ENCODE measurements at places on chromosomes 4 and X.

GRCh38 chr4:156790866-156791265 is 180.7 kb downstream of the PDGFC start:
- no peak for DNase-seq

DNA sequence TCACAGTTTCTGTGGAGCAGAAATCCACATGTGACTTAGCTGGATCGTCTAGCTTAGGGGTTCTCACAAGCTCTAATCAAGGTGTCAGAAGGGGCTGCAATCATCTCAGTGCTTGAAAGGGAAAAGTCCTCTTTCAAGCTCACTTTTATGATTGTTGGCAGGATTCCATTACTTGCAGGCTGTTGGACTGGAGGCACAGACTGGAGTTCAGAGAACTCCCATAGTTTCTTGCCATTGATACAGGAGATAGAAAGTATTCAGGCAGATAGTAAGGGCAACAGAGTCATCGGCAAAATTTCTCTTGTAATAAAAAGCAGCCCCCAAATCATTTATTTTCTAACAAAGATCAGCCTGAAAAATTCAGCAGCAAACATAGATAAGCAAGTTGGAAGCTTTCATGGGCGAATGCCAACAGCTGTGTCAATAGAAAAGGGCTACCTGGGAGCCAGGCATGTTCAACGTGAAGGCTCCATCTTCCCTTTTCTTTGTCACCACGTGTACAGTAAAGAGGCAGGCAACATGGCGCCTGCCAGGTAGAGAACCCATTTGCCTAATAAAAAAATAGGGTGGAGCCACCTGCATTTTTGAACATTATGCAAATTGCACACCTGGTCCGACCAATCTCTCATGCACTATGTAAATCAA is 64.4 kb downstream of the CXCL13 start:
- no peak for DNase-seq

- no peak for DNase-seq
Observed at GRCh38 chrX:103439161-103439560, 62.8 kb downstream of the BEX3 start.

DNA sequence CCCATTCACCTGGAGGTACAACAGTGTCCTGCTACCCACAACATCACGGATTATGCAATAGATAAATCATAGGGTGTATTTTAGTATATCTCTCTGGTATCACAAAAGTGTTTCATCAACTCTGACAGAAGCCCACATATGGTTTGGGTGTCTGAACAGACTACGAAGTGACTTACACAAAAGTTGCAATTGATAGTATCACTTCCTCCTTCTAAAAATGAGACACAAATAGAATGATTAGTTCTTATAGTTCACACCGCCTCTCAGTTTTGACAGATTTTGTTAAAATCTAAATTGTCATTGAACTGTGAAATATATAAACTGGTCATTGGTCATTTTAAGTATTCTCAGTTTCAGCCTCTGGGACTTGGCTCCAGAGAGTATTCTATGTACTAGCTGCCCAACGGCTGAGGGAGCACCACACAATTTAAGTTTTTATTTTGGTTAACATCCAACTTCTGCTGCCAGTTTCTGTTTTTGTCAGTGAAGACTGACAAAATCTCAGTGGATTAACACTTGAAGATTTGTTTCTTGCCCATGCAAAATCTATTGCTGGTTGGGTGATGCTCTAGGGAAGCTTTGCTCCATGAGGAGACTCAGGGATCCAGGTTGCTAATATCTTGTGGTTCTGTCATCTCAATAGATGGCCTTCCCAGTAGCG is 113.8 kb upstream of the PUDP start:
- DNase-seq = no peak

- no peak for DNase-seq
Observed at GRCh38 chrX:24293412-24293811, 20.5 kb downstream of the SUPT20HL2 start.

GRCh38 chr4:3700736-3701135 is 65.4 kb upstream of the ADRA2C start:
- DNase-seq = no peak

DNA sequence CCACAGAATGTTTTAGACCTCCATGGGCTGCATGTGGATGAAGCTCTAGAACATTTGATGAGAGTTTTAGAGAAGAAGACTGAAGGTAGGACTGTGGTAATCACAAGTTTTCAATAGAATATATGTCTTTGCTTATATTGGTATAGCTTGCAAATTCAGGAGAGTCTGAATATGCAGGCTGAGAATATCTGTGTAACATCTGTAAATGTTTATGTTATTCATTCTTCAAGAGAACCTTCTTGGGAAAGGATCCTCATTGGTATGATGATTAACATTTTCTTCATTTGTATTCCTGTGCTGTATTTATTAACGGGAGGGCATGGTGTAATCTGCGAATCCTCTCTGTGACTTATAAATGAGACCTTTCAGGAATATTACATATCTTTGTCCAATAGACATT is 52.1 kb upstream of the RHOH start:
- no peak for DNase-seq

DNA sequence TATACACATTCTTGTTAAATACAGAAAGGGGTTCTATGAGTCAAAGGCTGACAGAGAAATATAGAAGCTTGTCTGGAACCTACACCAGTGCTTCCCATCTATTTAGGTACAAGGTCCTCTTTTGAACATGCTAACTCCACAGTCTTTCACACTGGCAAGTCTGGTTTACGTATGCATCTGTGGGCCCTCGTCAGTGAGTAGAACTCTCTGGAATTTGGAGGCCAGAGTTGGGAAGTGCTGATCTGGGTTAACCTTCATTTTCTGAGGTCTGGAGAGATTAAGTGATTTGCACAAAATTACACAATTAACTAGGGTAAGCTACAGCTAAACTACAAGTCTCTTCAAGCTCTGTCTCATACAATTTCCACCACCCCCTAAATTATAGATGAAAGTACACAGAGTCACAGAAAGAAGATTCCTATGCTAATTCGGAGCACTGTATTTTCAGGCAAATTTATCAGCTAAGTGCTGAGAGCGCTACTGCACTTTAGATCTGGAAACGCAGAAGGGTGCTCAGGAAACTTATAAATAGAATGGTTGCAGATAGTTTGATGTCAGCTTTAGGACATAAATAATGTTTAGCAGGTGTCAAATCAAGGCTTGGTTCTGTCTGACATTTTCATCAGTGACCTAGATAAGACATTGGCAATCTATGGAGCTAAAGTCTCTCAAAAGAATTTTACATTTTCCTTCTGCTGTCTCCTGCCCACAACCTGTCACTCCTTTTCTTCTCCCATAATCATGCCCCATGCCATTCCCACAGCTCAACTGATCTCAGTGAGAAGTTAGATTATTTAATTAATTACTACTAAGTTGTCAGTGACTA is 43.0 kb upstream of the PDLIM5 start:
- DNase-seq = no peak

GRCh38 chr4:174764105-174764729 is 64.8 kb downstream of the GLRA3 start:
- peak; percentile 8 for DNase-seq

- DNase-seq = no peak
Observed at GRCh38 chrX:23908219-23909004, 606 bp downstream of the CXorf58 start.

DNA sequence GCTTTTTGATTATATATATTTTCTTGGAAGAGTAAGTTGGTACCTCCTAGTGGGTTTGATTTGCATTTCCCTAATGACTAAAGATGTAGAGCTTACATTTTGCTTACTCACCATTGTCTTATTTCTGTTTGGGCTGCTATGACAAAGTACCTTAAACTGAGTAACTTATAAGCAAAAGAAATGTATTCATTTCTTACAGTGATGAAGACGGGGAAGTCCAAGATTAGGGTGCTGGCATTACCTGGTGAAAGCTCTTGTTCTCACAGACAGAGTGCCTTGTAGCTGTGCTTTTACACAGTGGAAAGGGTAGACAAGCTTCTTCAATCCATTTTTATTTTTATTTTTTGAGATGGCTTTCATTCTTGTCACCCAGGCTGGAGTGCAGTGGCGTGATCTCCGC is 229.2 kb upstream of the AGA start:
- DNase-seq = no peak

DNA sequence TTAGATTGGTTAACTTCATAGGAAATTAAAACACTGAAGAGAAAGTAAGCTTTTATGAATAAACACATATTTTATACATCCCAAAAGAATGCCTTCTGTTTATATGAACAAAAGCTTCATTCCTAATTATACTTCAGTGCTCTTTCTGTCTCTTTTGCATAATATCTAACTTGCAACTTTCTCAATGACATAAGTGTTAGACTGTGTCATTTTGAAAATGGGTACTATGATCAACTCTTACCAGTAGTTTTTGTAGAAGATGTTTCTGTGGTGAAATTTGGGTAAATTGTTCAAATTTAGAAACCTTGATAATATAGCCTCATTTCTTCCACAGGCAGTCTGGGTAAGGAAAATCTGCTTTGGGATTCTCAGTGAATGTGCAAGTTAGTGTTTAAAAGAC is 991.4 kb downstream of the CCSER1 start:
- DNase-seq = no peak

DNA sequence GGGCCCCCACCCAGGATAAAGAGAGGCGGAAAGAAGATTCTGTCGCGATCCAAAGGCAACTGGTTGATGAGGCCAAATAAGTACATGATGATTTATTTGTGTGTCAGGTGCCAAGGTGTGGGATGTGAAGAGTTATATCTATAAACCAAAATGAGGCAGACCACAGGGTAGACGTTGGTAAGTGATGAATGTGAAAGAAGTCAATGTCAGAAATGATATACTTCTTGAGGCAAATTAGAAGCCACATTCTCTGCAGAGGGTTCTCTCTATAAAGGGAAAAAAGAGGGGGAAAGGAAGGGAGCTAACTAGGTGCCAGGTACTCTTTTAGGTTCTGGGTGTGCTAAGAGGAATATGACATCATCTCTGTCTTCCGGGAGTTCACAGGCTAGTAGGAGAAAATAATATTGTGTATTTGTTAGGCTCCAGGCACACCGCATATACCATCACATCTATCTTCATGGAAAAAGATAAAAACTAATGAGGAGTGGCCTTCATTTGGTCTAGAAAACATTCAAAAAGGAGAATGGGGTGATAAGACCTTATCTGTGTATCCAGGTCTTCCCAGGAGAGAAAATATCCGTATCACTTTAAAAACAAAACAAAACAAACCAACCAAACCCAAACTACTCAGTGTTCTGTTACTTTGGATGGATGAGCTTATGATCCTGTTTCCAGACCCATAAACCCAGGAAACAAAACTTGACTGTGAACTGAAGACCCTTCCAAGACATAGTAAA is 4.8 kb upstream of the SH2D1A start:
- DNase-seq = no peak

DNA sequence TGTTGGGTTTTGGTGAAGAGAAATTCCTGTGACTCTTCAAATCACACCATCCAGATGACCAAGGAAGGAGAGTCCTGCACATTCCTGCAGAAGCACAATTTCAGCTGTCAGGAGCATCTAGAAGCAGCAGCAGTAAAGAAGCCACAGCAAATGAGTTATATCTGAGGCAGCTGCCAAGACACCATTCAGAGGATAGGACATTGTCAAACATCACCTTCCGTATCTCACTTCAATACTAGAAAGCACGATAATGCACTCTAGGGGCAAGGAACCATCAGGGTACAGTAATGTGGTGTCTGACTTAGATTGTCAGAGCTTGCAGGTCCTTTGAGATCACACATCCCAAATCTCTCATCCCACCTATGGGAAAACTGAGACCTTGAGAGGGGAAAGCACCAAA is 134.5 kb downstream of the COL4A6 start:
- DNase-seq = no peak

DNA sequence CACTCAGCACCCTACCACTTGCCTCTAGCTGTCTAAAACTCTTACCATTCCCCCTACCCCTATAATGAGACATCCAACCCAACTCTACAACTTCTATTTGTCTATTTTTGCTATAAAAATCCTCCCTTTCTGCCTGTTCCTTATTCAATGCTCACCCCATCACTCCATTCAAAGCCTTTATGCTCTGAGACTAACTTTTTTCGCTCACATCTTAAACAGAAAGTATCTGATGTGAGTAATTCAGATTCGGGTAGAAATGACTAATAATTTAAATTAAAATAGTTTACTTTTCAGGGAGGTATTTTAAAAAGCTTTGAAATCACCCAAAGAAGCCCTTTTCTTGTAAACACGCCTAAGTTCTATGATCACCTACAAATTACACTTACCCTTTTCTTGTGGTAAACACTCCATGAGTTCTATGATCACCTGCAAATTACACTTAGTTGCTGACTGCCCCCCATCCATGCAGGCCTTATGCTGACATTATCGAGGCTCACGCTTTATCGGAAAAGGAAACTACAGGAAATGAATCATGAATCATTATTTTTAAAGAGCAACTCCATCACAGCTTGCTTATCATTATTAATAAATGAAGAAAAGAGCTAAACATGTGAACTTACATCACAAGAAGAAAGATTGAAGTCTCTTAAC is 168.7 kb upstream of the PPP1R2C start:
- DNase-seq = no peak

- peak; percentile 23 for DNase-seq
Observed at GRCh38 chrX:102155806-102156179, at the start of gene BEX5. Gene BEX5 (minus strand): TSS chrX:102155977. CDS start chrX:102154265, 1,712 bp downstream.

DNA sequence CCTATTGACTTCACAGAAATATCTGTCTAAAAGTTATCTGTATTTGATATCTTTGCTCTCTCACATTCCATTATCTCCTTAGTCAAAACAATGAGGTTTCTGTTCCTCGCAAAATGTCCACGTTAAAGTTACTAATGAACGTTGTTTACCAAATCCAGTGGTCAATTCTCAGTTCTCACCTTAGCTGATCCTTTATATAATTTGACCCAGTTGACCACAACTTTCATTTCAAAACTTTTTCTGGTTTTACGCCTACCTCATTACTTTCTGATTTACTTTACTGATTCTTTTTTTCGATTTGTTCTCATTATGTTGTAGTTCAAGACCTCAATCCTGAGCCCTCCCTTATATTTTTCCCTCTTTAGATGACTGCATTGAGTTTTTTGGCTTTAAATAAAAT is 186.6 kb downstream of the IL1RAPL1 start:
- DNase-seq = no peak

DNA sequence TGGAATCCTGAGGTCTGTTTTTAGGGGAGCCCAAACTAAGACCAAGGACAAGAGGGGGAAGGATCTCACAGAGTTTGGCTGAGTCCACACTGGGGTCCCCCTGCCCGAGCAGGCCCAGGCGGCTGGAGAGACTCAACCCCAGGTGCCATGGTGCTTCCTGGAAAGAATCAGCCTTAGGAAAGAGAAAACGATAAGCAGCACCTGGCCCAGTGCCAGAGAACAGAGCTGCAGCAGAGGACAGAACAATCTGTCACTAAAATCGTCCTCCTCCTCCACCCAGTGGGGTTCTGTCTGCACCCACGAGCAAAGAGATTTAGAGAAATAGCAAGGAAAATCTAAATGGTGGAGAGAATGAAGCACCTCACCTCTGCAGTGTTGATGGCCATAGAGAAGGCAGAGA is 470.5 kb downstream of the BCOR start:
- no peak for DNase-seq

DNA sequence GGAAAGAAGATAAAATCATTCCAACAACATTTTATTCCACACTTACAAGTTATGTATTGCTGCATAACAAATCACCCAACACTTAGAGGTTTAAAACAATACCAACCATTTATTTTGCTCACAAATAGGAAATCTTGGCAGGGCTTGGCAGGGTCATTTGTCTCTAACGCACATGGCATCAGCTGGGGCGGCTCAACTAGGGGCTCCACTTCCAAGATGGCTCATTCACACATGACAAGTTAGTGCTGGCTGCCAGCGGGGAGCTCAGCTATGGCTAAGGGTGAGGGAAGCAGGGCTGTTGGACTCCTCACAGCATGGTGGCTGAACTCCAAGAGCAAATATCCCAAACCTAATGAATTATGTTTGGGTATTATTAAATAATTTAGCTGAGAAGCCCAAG is 377.0 kb downstream of the ZNF674 start:
- DNase-seq = peak; percentile 56

- DNase-seq = no peak
Observed at GRCh38 chrX:427812-428725, 41.4 kb upstream of the PPP2R3B start.
